ENCODE measurements at places on chromosomes 3 and 15.
A peak's percentile ranks its signal among the peaks of the same experiment; 100 is the strongest.

GRCh38 chr3:126307591-126308393, 49.4 kb downstream of the KLF15 start:
- no peak for DNase-seq

DNA sequence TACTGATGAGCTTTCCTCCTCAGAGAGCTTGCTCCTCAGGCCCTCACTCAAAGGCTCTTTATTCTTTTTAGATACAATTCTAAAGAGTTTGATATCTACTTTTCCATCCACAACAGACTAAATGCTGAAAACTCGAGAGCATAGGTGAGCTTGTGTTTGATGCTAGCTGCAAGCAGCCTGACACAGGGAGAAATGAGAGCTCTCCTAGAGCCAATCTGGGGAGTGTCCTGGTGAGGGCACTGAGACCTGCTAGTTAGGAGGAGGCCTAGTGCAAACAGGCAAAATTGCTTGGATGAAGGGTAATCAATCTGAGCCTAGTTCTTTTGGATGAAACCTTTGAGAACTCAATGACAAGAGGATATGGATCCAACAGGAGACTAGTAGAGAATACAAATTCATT, 300.8 kb downstream of the ZBTB20 start:
- no peak for DNase-seq

DNA sequence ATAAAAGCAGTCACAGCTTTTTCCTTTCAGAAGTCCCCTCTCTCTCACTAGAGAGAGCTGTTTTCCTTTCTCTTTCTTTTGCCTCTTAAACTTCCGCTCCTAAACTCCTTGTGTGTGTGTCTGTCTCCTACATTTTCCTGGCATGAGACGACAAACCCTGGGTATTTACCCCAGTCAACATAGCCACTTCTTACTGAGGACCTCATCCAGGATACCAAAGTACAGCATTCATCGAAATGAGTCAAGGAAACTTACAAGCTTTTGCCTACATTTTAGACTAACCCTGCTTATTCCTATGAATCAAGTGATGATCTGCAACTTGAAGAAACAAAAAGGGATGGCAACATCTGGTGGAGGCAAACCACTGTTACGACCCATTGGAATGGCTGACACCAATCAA, 16.7 kb downstream of the PATL2 start:
- DNase-seq: no peak

DNA sequence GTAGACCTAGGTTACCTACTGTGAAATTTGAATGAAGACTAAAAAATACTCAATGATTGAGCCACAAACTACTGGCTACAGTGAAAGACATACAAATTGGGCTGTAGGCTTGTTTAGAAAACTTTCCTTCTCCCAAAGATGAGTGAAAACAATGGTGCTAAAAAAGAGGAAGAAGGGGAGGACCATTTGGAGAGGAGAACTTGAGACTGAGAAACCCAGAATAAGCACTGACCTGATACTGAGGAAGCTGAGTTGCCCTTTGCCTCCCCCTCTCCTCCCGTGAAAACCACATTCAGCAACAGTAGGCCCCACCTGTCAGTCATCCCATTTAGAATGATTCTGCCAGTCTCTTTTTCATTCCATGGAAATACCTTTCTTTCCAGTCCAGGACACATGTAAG, 484.0 kb upstream of the TGFBR2 start:
- DNase-seq: no peak

DNA sequence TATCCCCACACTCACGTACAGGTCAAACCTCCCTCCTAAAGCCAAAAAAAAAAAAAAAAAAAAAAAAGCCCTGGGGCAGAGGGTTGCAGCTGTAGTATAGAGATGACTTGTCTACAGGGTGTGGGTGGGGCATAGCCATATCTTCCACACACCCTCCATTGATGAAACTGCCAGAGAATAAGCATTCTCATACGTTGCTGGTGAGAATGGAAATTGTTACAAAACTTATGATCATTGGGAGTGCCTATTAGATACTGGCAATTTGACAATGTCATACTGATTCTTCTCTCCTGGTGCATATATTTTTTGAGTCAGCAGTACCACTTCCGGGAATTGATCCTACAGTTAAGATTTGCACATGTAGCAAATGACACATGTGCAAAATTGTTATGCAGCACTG, 11.0 kb upstream of the CTNNB1 start:
- DNase-seq: no peak

GRCh38 chr3:186110975-186111974, 2.4 kb upstream of the ETV5 start:
- no peak for DNase-seq

DNA sequence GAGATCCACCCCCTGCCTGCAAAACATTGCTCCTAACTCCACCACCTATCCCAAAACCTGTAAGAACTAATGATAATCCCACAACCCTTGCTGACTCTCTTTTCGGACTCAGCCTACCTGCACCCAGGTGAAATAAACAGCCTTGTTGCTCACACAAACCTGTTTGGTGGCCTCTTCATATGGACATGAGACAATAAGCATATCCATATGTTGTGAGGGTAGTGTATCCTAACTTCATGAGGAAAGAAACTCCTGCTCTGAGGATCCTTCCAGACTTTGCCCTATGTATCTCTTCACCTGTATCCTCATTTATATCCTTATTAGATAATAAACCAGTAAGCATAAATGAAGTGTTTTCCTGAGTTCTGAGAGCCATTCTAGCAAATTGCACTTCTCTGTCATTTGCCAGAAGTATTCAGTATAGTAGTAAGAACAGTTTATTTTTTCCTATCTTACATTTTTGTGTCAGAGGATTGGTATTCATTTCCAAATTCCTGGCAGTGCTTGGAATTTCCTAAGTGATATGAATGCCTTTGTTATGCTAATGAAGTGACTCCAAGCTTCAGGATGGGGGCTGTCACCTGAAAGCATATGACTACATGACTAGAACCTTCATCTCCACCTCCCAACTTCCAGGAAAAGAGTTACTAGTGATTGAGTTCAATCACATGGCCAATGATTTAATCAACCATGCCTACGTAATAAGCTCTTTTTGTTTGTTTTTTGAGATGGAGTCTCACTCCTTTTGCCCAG, 30.2 kb downstream of the TTBK2 start:
- no peak for DNase-seq

DNA sequence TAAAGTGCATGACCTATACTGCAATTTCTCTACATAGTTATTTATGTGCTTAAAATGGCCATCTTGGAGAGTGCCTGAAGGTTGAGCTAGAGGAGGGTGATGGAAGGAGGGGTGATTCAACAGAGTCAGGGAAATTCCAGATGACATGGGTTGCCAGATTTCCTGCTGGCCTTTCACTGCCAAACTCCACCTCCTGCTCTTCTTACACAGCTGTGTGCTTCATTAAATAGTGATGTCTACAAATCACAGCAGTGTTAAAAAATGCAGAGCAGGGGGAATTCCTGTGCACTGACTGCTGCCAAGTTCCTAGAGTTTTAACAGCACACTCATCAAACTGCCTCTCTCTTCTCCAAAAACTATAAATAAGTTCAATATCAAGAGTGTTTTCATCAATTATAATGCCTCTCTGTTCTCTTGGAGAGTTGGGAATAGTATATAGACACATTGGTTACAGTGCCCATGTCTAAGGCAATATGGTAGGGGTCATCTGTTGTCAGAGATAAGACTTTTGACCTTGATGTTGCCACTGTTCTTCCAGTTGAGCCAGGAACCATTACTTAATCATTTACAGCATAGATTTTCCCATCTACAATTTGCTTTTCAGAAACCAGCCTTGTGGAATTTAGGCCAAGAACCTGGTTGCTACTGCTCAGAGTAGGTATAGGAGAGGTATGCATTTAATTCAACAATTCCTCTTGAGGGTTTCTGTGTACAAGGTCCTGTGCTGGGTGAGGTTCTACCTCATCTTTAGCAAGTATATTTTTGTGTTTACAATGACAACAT, 79.6 kb downstream of the TP63 start:
- peak; percentile 53 for DNase-seq

DNA sequence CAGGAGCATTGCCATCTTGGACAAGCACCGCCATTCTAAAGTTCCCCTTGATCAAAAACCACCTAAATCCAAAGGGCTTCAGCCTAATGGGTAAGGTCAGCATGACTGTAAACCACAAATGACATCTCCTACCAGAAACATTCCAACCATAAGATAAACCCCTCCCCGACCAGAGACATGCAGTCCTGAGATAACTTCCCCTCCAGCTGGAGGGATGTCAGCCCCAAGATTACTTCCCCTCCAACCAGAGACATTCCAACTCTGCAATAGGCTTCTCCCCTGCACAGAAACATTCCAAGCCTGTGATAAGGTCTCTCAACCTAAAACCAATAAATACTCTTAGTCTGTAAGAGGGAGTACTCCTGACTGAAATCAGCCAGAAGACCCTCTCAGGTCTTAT, 62.7 kb upstream of the DNAJC19 start:
- no peak for DNase-seq
